ENCODE measurements at places on chromosomes 5 and 9. TPM values are rescaled to one million over a fixed set of nuclear protein-coding genes. Genes with fewer than 3 reads are reported as not detected.

- no peak overlapping the region for H3K27ac ChIP-seq
- no peaks in the 10 kb centered on the region for H3K36me3 ChIP-seq
- H3K4me1 ChIP-seq, result peaks cover 3% of the 10 kb centered on the region
- H3K27me3 ChIP-seq, result no peaks in the 10 kb centered on the region
- no peak overlapping the region for H3K4me3 ChIP-seq
These were observed 2.9 kb upstream of the SLC4A9 start for GRCh38 chr5:140356853-140357725.

DNA sequence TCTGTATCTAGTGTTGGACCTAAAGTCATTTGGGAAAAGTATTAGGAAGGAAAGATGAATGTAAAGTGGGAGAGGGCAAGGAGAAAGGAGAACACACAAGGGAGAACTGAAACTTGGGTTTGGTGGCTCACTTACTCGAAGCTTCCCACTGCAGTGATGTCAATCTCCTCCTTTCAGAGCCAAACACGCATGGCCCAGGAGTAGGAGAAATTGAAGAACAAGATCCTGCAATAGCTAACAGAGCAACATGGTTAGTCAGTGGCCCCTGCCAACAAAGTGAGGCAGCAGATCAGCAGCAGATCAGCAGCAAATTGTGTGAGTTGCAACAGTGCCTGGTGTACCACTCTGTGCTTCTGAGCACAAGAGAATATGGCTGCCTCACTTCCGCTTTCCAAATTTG lies 366.4 kb downstream of the PSAT1 start:
- H3K4me3 ChIP-seq, result no peak overlapping the region
- no peak overlapping the region for H3K27ac ChIP-seq
- no peak for DNase-seq
- H3K27me3 ChIP-seq, result no peaks in the 10 kb centered on the region
- H3K4me1 ChIP-seq, result no peaks in the 10 kb centered on the region

GRCh38 chr5:172245703-172246125 lies 37.9 kb downstream of the UBTD2 start:
- no peak for DNase-seq
- no peaks in the 10 kb centered on the region for H3K36me3 ChIP-seq
- no peak overlapping the region for H3K4me3 ChIP-seq
- H3K4me1 ChIP-seq, result no peaks in the 10 kb centered on the region

GRCh38 chr9:123978981-123979380 lies 32.6 kb upstream of the LHX2 start:
- H3K4me3 ChIP-seq, result no peak overlapping the region
- no peak overlapping the region for H3K27ac ChIP-seq
- no peaks in the 10 kb centered on the region for H3K27me3 ChIP-seq
- no peaks in the 10 kb centered on the region for H3K4me1 ChIP-seq
- DNase-seq, result no peak
- no peaks in the 10 kb centered on the region for H3K36me3 ChIP-seq

DNA sequence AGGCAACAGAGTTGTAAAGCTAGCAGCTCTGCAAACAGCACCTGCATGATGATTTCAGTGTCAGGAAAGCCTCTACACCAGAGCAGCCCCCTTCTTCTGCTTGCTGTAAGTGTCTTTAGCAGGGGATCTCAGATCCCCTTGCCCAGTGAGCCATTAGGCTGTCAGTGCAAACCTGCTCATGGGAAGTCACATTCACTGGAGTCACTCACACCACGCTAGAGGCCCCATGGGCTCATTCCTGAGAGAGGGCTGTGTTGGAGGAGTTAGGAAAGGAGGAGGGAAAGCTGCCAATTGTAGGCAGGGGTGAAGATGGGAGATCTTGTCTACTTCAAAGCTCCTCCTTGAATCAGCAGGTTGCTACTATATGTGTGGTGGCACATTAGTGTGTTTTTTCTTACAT lies 275.2 kb downstream of the SMARCA2 start:
- H3K27me3 ChIP-seq, result no peaks in the 10 kb centered on the region
- peaks cover 16% of the 10 kb centered on the region for H3K4me1 ChIP-seq
- DNase-seq, result no peak
- no peaks in the 10 kb centered on the region for H3K36me3 ChIP-seq

DNA sequence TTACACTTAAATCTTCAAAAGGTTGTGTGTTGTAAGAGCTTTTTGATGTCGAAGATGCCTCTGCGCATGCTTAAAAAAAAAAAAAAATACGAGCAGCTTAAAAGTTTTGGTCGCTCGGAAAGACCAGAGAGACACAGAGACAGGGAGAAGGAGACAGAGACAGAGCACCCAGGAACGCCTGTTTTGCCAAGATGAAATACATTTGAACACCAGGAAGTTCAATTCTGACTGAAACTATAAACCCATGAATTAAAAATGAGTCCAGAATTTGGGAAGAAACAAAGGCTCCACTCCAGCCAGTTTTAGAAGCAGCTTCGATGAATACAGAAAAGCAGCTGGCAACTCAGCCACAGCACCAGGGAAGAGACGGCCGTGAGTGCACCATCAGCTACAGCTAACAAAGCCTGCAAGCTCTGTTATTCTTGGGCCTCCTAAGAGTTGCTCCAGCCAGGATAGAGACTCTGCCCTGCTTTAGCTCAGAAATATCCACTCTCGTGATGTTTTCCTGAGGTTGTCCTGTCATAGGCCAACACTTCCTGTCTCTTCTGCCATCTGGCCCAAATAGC lies 2.5 kb upstream of the ZNF474 start:
- no peak overlapping the region for H3K27ac ChIP-seq
- H3K27me3 ChIP-seq, result no peaks in the 10 kb centered on the region
- no peak for DNase-seq
- no peaks in the 10 kb centered on the region for H3K4me1 ChIP-seq
- H3K36me3 ChIP-seq, result no peaks in the 10 kb centered on the region

GRCh38 chr5:175629261-175629660 lies 28.6 kb upstream of the HRH2 start:
- no peaks in the 10 kb centered on the region for H3K36me3 ChIP-seq
- H3K27me3 ChIP-seq, result no peaks in the 10 kb centered on the region
- no peaks in the 10 kb centered on the region for H3K4me1 ChIP-seq
- H3K4me3 ChIP-seq, result no peak overlapping the region

DNA sequence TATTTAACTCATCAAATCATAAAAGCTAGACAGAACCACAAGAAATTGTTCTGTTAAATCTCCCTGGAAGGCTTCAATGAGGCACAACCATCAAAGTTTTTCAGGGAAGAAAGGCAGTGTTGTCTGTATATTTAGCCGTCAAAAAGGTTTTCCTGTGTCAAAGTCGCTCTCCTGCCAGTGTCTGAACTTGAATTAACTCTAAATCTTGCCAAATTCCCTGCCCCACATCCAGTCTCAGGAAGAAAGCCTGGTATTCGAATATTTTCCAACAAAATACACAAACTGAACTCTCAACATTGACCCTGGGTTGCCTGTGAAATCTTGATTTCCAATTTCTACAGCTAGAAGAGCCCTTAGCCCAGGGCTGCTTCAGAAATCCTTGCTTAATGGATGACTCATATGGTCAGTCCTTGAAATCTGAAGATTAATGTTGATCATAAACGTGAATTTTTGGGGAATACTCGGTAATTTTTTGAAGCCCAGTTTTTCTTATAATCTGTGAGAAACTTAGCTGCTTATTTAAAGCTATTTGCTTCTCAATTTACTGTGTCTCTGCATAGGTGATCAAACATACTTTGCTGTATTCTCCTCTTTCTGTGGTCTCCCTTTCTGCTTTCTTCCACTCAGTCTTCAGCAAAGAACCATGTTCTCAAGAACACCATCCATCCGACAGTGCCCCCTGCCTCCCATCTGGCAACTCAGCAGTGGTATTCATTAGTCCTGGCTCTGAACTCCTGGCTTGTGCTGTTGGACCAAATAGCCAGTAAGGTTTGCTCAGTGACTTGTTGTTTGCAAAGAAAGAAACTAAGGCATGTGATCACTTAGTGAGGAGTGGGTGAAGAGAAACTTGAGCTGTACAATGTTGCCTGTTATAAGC lies 58.9 kb downstream of the NREP start:
- peaks cover 3% of the 10 kb centered on the region for H3K4me1 ChIP-seq
- H3K36me3 ChIP-seq, result no peaks in the 10 kb centered on the region
- no peaks in the 10 kb centered on the region for H3K27me3 ChIP-seq
- no peak overlapping the region for H3K4me3 ChIP-seq

- H3K27me3 ChIP-seq, result peaks cover 90% of the 10 kb centered on the region
- DNase-seq, result no peak
- no peak overlapping the region for H3K27ac ChIP-seq
- no peak overlapping the region for H3K4me3 ChIP-seq
These were observed 6.6 kb downstream of the LHX2 start for GRCh38 chr9:124017929-124018729.

DNA sequence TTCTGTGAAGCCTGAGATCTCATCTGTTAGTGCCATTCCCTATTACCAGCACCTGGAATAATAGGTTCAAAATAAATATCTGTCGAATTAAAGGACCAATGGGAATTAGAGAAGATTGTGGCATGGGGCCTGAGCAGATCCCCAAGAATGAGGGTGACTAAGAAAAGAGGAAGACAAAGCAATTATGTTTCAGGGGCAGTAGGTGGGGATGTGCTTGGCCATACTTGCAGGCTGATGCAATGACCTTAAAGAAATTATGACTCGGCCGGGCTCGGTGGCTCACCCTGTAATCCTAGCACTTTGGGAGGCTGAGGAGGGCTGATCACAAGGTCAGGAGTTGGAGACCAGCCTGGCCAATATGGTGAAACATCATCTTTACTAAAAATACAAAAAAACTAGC lies 562.8 kb downstream of the PTPRD start:
- DNase-seq, result no peak
- no peak overlapping the region for H3K27ac ChIP-seq
- H3K27me3 ChIP-seq, result no peaks in the 10 kb centered on the region
- H3K4me3 ChIP-seq, result no peak overlapping the region

DNA sequence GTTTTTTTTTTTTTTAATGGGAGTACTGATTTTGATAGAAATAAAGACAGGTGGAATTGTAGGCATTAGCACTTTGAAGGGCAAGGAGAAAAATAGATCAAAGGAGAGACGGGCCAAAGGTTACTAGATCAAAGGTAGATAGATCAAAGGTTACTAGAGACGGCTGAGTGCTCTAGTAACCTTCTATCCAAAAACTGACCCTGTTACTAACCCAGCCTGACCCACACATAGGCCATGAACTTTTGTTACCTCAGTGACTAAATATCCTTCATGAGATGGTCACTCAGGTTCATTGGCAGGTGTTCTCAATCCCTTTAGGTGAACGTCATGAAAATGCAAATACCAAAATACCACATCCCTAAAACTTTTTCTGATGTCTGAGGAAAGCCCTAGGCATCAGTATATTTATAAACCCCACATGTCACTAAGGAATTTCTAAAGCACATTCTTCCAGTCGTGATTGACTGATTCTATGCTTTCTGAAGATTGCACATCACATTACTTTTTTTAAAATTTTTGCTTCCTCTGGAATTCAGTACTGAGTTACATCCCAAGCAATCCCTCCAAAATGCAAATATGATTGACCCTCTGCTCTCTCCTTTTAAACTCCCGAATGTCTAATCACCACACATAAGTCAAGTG lies 772.7 kb downstream of the BRINP1 start:
- H3K27ac ChIP-seq, result no peak overlapping the region
- H3K4me3 ChIP-seq, result no peak overlapping the region
- no peaks in the 10 kb centered on the region for H3K4me1 ChIP-seq
- no peaks in the 10 kb centered on the region for H3K36me3 ChIP-seq
- H3K27me3 ChIP-seq, result no peaks in the 10 kb centered on the region

GRCh38 chr9:114869845-114870244 lies 60.5 kb downstream of the TNFSF8 start:
- no peak overlapping the region for H3K4me3 ChIP-seq
- H3K27ac ChIP-seq, result no peak overlapping the region
- H3K4me1 ChIP-seq, result no peaks in the 10 kb centered on the region
- H3K27me3 ChIP-seq, result no peaks in the 10 kb centered on the region
- DNase-seq, result no peak

- no peaks in the 10 kb centered on the region for H3K36me3 ChIP-seq
- peaks cover 6% of the 10 kb centered on the region for H3K27me3 ChIP-seq
- H3K4me3 ChIP-seq, result no peak overlapping the region
- no peak for DNase-seq
- no peaks in the 10 kb centered on the region for H3K4me1 ChIP-seq
- no peak overlapping the region for H3K27ac ChIP-seq
These were observed 7.8 kb downstream of the ROR2 start for GRCh38 chr9:91942201-91942600.

DNA sequence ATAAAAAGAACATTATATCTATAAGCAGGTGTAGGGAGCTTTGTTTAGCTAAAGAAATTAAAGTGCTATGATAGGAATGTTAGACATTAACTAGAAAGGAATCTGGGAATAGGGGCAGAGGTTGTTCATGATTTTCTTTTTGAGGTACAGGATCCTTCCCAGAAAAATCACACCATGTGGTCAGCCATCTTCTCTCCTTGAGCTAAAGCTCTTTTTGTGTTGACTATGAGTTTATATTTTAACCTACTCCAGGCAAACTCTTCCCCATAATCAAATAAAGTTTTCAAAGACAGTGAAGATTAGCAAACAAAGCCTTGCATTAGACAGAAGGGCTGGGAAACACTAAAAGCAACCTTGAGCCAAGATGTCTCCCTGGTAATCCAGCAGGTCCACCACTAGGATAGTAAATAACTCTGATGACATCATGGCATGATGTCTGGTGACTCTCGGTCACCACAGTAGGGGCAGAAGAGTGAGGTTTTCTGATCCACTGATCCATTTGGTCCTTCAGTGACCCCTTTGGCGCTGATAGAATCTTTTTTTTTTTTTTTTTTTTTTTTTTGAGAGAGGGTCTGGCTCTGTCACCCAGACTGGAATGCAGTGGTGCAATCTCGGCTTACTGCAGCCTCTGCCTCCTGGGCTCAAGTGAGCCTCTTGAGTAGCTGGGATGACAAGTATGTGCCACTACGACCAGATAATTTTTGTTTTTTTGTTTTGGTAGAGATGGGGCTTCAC lies 30.6 kb upstream of the IL6ST start:
- H3K36me3 ChIP-seq, result no peaks in the 10 kb centered on the region
- no peaks in the 10 kb centered on the region for H3K4me1 ChIP-seq
- H3K27me3 ChIP-seq, result no peaks in the 10 kb centered on the region
- no peak for DNase-seq
- H3K4me3 ChIP-seq, result no peak overlapping the region

- DNase-seq, result no peak
- no peaks in the 10 kb centered on the region for H3K36me3 ChIP-seq
- no peak overlapping the region for H3K4me3 ChIP-seq
- H3K4me1 ChIP-seq, result no peaks in the 10 kb centered on the region
- no peaks in the 10 kb centered on the region for H3K27me3 ChIP-seq
These were observed 97.0 kb upstream of the ANKRD55 start for GRCh38 chr5:56330167-56330566.

DNA sequence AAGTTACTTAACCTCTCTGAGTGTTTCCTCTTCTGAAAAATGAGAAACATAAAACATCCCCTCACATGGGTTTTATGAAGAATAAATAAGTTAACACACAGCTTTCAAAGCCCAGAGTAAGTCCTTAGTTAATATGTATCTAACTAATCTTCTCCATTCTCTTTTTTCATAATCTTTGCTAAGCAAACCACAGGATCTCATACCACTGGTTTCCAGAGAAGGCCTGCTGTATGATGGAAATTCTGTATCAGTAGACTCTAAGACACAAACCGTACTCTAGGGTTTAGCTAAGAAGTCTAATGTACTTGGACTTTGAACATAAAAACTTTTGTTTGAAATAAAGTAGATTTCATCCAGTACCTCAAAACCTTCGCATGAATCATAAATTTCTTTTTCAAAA lies 307.9 kb downstream of the SPOCK1 start:
- no peak overlapping the region for H3K27ac ChIP-seq
- H3K4me1 ChIP-seq, result no peaks in the 10 kb centered on the region
- no peaks in the 10 kb centered on the region for H3K36me3 ChIP-seq
- no peaks in the 10 kb centered on the region for H3K27me3 ChIP-seq

The ELP1 gene
- total RNA-seq, result 15.6 TPM

The BNC2 gene
- total RNA-seq, result 122 TPM

The TUSC1 gene
- 7.0 TPM for total RNA-seq

The PCDHB4 gene
- 3.0 TPM for total RNA-seq

The COL5A1 gene
- 2.6 TPM for total RNA-seq

The OR1K1 gene
- not detected for total RNA-seq

The ABL1 gene
- total RNA-seq, result 22.8 TPM

The GDA gene
- total RNA-seq, result 0.62 TPM
